ENCODE measurements at places on chromosomes 7 and 10.

DNA sequence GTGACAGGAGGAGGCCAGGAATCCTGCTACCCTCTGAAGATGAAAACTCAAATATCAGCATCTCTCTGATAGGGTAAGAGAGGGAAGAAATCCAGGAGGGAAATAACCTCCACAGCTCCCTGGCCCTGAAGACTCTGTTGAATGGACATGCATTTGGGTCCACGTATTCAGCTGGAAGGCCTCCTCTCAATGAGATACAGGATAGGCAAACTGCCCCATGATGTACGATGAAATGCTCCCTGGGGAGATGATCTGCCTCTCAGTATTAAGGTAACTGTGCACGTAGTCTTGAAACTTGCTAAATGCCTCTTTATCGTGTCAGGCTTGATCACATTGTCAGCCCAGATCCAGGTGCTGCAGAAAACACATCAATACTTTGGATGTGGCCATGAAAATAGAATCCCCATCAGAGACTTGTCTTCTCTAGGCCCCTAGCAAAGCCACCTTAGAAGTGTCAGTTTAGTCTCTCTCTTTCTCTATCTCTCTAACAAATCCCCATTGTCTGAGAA lies 384.0 kb downstream of the KCNMA1 start:
- no peak for DNase-seq

DNA sequence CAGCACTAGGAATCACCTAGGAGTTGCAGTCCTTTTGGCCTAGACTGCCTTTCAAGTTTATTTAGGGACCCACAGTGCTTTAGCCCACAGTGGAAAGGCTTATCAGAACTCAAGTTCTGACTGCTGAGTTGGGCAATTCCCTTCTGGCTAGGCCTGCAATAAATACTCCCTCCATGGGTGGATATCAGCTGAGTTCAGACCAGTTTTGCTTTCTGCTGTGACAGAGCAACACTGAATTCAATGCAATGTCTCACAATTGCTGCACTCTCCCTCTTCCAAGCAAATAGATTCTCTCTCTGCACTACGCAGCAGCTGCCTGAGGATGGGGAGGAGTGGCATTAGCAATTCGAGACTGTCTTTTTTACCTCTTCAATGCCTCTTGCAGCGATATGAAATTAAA lies 1153.3 kb downstream of the SORCS1 start:
- DNase-seq, result no peak

DNA sequence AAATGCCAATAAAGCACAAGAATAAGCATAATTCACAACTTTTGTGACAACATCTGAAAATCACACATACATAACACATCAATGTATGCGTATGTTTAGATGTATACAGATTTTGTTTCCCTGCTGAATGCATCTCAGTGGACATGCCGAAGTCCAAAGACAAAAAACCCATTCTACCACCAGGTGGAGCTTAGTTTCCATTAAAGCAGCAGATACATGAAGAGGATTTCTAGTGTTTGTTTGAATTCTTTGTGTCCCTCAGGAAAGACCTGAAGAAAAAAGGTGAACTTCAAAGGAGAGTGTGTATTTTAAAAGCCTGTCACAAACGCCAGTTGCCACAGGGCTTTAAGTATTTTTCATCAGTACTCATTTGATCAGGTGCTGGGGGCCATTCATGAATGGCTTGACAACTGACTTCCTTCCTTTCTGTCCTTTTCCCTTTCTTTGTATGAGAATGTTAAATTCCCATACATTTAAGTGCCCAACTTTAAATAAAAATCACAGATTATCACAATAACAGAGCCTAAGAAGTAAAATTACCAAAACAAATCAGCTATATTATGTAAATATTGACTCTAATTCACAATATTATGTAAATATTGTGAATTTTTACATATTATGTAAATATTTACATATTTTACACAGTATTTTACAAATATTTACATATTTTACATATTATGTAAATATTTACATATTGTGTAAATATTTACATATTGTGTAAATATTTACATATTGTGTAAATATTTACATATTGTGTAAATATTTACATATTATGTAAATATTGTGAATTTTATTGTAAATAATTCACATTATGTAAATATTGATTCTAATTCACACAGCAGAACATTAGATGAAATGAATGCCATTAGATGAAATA lies 343.0 kb downstream of the CRPPA start:
- DNase-seq, result peak; percentile 60

DNA sequence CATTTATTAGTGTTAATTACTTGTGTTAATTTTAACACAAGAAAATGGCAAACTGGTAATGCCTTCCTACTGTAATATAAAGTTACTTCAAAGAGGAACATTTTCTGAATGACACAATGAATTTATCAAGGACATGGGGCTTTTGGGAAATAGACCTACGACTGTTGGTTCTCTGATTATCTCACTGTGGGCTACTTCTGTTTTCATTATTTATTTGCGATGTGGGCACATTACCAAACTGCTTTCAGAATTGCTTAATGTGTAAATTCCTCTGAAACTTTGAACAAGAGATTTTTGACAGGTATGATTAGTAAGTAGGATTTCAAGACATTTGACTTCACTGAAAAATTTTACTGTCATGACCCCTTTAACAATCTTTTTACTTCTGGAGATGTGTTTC lies 535.6 kb downstream of the CNTNAP2 start:
- DNase-seq, result no peak

- peak; percentile 67 for DNase-seq
Measured at GRCh38 chr10:130020651-130021382, 56.7 kb upstream of the EBF3 start.

- DNase-seq, result no peak
Measured at GRCh38 chr10:5574642-5575131, 49.9 kb downstream of the CALML3 start.

- no peak for DNase-seq
Measured at GRCh38 chr10:129842031-129842430, 122.0 kb downstream of the EBF3 start.

GRCh38 chr10:103280506-103280905 lies 3.6 kb downstream of the INA start:
- DNase-seq, result no peak

DNA sequence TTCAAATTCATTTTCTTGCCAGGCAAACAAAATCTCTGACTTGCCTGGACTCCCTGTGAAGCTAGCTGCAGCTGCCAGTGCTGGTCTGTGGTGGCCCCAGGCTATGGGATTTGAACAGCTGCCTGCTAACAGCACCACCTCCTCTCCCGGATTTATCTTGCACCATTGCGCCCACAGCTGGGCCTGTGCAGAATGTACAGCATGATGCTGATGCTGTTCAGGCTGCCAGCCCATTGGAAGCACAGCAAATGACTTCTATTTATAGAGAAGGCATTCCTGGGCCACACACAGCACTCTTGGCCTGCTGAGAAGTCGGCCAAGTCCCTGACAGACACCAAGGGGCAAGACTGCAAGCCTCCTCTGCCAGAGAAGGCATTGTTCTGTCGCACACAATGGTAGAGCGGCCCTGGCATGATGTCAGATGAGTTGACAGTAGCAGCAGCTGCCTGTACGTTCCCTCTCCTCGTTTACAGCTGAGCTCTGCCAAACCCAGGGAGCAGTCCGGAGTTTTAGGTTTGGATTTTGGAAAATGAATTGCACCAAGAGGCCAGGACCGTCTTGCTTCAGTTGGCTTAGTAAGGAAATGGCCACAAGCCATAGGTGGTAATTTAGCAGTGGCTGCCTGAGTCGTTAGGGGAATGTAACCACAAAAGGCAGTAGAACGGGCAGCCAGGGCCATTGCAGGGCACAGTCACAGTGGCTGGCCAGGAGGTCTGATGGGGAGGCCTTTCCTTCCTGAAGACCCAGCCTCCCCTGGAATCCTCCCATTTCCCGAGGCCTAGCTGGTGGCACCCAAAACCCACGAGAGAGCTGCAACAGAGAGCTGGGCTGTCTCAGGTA lies 38.5 kb downstream of the MTURN start:
- peak; percentile 68 for DNase-seq

DNA sequence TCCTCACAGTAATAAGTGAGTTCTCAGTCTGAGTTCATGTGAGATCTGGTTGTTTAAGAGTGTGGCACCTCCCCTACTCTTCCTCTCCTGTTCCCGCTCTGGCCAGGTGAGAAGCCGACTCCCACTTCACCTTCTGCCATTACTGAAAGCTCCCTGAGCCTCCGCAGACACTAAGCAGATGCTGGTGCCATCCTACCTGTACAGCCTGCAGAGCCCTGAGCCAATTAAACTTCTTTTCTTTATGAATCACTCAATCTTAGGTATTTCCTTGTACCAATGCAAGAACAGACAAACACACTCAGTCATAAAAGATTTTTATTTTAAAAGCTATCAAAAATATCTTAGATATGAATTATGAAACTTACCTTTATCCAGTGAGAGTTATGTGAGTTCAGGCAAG lies 39.5 kb upstream of the PFKP start:
- DNase-seq, result no peak

- DNase-seq, result no peak
Measured at GRCh38 chr7:1231214-1232102, 1.2 kb upstream of the UNCX start.

DNA sequence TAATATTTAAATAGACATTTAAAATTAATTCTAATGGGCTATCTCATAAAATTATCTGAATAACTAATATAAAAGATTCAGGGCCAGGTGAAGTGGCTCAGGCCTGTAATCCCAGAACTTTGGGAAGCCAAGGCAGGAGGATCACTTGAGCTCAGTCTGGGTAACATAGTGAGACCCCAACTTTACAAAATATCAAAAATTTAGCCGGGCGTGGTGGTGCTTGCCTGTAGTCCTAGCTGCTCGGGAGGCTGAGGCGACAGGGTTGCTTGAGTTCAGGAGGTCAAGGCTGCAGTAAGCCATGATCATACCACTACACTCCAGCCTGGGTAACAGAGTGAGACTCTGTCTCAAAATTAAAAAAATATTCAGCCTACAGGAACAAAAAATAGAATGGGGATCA lies 12.5 kb downstream of the NOBOX start:
- no peak for DNase-seq

GRCh38 chr7:138407792-138408191 lies 52.3 kb upstream of the TRIM24 start:
- DNase-seq, result no peak

GRCh38 chr10:98028168-98028770 lies 2.2 kb downstream of the CRTAC1 start:
- peak; percentile 35 for DNase-seq

- peak; percentile 79 for DNase-seq
Measured at GRCh38 chr7:80218723-80219122, 84.1 kb downstream of the GNAI1 start.

GRCh38 chr7:66542049-66542448 lies 86.6 kb upstream of the KCTD7 start:
- peak; percentile 11 for DNase-seq

DNA sequence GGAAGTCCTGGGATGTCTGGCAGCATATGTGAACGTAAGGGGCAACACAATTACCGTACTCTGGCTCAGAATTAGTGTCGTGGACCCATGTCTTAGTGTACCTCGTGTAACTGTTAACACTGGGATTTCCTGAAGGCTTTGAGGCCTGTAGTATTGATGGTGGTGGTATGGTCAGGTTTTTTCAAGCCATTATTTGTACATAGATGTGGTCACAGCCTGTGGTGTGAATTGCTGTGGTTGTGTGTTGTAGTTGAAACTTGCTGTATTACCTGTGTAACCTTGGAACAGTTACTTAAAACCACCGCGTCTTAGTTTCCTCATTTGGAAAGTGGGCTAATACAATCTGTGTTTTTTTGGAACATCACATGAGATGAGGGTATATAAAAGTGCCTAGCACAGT lies 5.3 kb downstream of the EXOC4 start:
- no peak for DNase-seq

GRCh38 chr7:110801502-110801901 lies 289.4 kb upstream of the LRRN3 start:
- no peak for DNase-seq

GRCh38 chr7:732094-732541 lies 5.0 kb upstream of the PRKAR1B start:
- DNase-seq, result no peak

GRCh38 chr7:115822801-115823200 lies 207.8 kb downstream of the TFEC start:
- peak; percentile 3 for DNase-seq

- no peak for DNase-seq
Measured at GRCh38 chr10:16765509-16766375, 51.5 kb downstream of the RSU1 start.

DNA sequence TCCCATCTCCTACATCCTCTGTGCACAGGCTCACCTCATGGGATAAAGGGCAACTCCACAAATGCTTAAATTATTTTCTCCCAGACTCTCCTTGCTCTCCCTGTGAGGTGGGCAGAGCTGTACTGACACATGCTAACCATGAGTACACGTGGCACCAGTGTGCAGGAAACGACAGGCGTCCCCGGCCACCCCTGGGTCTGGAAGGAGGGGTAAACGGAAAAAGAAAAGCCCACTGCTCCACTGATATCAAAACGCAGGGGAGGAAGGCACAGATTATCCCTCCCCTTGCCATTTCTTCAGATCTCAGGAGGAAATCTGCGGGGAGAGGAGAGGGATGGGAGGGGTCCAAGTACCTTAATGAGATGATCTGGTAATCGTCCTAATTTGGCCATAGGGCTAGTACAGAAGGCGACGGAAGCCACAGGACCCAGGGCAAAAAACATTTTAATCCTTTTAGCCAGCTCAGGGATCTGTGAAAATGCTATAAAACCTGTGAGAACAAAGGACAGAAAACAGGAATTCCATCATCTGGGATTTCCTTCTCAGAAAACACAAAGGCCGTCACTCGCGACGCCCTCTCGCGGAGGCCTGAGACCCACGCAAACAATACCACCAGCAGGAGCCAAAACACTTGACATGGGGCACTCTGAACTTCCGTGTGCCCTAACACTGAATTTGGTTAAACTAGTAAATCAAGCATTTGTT lies 17.8 kb upstream of the CH25H start:
- no peak for DNase-seq

GRCh38 chr10:87973635-87974034 lies 110.2 kb downstream of the PTEN start:
- DNase-seq, result peak; percentile 56

- DNase-seq, result no peak
Measured at GRCh38 chr7:127557803-127558202, 27.6 kb downstream of the GCC1 start.

- DNase-seq, result no peak
Measured at GRCh38 chr10:101597091-101597900, 9.2 kb downstream of the DPCD start.

DNA sequence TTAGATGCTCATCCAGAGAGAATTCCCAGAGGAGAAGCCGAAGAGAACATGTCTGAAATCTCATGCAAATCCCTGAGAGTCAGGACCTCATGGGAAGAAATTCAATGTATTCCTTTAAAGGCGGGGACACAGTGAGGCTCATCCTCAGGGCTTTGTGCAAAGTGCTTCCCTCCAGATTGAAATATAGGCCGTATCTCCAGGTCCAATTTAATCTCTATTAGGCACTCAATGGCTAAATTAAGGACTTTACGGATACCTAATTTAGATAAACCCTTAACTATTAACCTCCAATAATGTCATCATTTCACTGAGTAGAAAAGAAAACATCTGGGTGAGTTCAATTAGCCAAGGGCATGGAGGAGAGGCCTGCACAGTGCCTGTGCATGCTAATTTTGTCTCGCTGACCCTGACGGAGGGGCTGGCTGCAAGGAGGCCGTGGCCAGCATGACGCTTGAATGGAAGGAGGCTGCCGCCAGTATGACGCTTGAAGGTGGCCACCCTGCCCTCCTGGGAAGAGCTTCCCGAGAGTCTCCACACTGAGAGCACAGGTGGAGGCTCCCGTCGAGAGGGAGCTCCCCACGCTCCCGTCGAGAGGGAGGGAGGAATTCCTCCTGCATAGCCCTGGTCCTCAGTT lies 287.6 kb downstream of the ADARB2 start:
- no peak for DNase-seq

- DNase-seq, result no peak
Measured at GRCh38 chr7:37432281-37432920, 16.3 kb downstream of the ELMO1 start.

All from fibroblast of skin of right biceps (primary cell).